ENCODE measurements at places on chromosomes 2 and 18.

DNA sequence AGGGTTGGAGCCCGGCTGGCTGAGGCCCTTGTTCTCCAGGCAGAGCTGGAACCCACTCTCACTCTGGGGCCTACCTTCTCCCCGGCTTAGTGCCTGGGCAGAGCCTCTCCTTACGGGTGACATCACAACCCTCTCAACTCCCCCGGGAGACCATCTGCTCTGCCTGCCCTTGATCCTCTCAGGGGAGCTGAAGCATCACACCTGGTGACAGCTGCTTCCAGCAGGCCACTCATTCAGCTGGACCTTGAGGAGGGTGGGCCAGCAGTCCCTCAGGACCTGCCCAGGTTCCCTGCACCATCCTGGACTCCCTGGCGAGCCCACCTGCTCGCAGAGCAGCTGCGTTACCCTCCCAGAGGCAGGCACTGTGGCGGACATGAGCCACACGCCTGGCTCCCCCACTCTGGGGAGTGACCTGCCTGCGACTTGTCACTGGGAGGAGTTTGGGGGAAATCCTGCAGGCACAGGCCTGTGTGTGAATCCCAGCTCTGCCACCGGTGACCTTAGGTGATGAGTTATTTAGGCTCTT lies 13.1 kb downstream of the HS6ST1 start:
- DNase-seq, result no peak

DNA sequence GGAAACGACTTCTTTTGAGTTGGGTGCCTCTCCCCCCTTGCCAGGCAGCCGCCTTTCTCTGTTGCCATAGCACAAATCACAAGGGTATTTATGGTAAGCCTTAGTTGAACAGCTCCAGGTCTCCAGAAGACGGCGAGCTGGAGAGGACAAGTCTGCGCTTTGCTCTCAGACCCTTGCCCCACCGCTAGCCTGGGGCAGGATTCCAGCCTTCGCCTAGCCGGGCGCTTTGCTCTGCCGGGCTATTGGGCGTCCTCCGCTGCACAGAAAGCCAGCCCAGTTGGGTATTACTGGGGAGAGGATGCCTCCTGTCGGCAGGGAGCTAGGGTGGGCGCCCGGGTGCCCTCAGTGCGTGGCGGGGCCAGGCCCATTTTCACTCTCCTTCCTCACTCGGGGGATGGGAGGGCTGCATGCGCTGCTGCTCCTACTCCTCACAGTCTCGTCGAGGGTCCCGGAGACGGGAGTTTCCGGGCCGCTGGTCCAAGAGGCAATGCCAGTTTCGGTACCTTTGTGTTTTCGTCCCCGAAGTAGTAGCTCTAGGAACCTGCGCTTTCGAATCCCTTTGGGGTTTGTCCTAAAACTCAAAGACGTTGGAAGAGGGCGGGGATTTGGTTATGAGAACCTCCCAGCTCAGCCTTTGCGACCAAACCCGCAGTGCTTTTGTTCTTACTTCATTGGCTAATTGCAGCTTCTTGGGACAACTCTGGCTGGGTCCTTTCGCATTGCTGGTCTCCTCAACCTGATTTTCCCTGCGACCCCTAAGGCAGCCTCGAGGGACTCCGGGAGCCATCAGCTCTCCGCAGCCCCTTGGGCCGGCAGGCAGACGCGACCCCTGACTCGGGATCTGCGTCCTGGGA lies 3.6 kb upstream of the DLX2 start:
- DNase-seq, result peak; percentile 81

DNA sequence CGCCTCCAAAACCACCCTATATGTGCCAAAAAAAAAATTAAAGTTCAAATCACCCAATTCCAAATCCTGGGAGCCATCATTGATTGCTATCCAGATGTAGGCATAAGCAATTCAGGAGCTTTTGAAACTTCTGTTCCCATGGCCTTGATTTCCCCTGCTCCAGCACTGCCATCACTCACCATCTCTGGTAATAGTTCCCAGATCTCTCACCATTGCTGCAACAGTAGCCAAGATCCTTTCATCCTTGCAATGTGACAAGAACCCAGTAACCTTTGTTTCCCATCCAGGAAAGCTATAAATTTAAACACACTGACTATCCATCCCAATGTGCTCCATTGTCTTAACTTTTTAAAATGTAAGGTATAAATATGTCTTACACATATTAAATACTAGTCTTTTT lies 155.4 kb downstream of the PDE11A start:
- no peak for DNase-seq

DNA sequence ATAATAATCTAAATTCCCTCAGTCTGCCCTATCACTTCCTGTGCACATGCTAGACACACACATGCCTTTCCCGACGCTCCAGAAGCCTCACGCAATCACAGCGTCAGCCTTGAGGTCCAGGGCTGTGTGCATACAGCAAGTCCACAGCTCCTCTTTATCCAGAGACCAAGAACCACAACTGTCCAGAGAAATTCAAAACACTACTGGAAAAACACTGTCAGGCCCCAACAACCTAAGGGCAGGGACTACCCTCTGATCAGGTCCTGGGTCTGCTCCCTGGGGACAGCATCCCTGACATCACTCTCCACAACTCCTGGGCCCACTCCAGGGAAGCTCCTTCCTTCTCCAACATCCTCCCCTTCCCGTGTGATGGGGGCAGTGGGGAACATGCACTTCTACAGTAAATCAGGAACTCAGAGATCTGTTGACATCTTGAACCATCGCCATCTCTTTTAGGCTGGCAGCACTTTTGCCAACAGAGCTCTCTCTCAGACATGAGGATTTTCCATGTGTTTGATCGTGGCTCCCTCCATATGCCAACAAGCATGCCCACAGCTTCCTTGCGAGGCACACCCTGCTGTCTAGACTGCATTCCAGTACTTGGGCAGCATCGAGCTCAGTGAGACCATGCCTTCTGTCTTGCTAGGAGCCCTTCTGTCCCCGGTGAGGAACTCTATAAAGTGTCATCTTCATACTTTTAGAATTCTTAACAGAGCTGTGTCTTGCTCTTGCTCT lies 15.4 kb downstream of the TEX51 start:
- no peak for DNase-seq

DNA sequence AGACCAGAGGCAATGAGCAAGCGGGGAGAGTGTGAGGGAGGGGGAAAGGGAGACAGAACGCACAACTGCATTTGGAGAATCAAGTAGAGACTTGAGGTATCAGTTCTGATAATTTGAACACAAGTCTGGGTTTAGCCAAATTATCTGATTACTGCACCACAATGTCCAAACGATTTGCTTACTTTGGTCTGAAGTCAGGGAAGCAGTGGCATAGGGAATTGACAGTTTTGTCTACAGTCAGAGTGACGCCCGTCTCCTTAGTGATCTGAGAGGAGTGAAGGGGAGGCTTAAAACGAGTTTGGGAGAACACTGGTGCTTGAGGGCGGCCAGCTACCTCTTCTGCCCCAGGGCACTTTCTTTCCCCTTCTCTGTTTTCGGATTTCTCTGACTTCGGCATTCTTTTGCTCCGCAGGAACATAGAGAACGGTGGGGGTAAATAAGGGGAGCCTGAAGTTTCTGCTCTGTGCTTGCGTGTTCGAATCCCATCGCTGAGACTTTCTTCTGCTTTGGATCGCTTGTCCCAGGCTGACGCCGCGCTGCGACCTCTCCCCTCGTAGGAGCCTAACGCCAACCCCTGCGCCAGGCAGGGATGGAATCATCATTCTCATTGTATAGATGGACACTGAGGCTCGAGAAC lies 2.9 kb upstream of the DLX2 start:
- peak; percentile 20 for DNase-seq

DNA sequence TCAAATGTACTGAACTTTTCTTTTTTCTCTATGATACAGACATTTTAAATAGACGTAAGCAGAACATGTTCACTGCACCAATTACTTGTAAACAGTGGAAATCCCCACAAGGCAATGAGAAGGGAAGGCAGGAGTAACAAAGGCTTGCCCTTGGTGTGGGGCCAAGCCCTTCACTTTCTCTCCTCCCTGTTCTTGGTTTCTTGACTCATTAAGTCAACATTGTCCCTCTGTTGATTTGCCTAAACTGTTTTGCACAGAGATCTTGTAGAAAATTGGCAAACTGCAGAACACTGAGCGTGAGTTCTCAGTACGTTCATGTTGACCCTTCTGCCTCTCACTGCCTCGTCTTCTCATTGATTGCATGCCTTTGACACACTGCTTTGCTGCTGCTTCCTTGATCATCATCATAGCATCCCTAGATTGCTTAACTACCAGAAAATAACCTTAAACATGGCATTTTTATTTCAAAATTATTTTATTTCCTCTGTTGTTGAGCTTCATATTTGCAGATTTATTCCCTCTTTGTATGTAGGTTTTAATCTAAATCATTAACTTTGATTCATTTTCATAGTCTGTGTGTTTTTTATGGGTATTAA lies 257.7 kb downstream of the PTGR3 start:
- DNase-seq, result no peak

DNA sequence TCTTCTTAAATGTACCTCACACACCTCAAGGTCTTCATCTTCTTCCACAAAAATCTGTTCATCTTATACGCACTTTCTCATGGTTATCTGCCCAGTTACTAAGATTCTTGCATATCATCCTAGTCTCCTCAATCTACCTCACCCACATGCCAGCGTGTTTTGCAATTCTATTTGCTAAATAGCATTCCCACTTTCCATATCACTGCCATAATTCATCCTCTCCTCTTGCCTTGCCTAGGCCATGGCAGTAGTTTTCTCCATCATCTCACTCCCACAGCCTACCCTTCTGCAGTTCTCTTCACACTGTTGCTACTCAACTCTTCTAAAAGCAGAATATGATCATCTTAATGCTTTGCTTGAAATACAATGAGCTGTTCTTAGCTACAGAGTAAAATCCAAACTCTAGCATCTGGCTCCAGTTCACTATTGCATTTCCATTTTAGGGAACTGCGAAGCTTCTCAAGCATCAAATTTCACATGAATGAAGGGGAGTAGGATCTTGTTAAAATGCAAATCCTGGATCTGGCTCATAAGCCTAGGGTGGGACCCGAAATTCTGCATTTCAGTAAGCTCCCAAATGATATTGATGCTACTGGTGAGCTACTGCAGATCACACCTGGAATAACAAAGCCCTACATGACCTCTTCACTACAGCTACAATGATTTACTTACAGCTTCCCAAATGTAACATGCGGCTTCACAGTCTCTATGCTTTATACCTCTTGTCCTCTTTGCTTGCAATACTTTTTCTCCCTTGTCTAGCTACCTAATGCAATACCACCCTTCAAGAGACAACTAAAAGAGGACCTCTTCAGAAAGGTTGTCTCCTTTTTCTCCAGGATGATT lies 293.9 kb downstream of the SATB2 start:
- no peak for DNase-seq

DNA sequence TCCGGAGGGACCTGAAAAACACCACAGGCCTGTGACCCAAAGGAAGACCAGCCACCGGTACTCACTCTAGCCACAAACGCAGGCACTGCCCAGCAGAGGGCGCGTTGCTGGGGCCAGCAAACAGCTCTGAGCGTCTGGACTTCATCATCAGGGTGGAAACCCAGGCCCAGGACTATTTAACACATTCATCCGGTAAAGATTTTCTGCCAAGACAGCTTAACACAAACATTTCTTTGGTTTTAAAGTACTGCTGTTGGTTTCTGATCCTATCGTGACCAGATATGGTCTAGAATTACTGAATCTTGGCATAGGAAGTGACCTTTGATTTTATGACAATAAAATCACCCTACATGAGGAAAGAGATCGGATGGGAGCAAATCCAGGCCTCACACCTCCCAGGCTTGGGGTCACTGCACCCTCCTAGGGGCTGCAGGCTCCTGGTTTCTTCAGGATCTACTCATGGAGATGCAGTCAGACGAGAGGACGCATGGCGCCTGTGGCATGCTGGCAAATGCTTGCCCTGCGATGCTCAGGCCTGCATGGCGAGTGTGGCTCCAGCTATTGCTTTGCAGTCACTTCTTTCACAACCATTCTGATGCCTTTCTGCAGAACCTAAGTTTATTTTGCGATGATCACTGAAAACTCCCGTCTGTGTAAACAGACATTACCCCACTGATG lies 130.4 kb downstream of the COL4A4 start:
- DNase-seq, result peak; percentile 57

- peak; percentile 53 for DNase-seq
Measured at GRCh38 chr2:70851704-70852103, 16.1 kb upstream of the CD207 start.

DNA sequence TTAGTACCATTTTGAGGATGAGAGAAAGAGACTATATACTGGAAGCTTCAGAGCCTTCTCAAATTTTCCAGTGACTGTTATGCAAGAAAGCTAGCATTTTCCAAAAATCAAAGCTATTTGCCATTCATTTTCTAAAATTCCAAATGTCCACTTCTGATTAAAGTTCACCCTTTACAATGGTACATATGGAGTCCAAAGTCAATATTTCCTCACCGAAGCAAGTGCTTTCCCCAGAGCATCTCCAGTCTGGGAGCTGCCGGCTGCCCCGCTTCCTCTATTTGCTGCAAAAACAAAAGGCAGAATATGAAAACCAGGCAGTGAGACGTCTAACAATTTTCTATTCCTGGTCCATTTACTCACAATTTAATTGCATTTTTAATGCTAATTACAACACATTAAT lies 302.0 kb upstream of the CCDC68 start:
- no peak for DNase-seq

DNA sequence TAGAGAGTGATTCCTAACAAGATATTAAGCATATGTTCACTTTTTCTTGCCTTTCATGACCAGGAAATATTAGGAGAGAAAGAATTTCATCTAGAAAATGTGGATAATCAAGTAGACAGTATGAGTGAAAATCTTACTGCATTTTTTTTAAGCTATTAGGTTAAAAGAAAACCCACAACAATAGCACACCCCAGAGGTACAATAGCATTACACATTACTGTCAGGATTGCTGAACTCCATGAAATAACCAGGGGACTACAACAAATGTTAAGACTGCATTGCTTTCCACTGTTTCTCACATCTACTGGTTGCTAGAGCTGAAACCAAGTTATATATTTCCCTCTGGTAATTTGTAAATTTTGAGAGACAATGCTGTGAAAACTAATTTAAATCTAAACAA lies 33.7 kb downstream of the KLF7 start:
- no peak for DNase-seq

GRCh38 chr2:42881732-42882131 lies 89.3 kb upstream of the HAAO start:
- no peak for DNase-seq

DNA sequence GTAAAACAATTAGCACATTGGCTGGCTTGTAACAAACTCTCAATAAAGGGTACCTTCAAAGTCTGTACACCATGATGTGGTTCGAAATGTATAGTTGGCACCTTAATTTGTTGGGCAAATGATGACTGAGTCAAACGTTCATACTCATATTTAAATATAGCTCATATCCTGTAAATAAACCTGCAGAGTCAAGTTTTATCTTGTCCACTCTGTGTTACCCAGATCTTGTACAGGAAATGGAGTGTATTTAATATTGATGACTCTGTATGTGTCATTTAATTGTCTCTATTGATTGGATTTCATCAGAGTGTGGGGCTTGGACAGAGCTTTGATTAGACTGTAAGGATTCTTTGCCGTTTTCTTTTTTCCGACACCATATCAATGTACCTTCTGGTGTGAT lies 805.6 kb upstream of the ZEB2 start:
- DNase-seq, result no peak

- no peak for DNase-seq
Measured at GRCh38 chr2:155161314-155161713, 462.8 kb downstream of the KCNJ3 start.

Data from hematopoietic multipotent progenitor cell treated with erythropoietin and hydrocortisone succinate and interleukin-3 and kit ligand, for 4 days (in vitro differentiated cells).